ENCODE measurements at places on chromosomes 12 and 14.

DNA sequence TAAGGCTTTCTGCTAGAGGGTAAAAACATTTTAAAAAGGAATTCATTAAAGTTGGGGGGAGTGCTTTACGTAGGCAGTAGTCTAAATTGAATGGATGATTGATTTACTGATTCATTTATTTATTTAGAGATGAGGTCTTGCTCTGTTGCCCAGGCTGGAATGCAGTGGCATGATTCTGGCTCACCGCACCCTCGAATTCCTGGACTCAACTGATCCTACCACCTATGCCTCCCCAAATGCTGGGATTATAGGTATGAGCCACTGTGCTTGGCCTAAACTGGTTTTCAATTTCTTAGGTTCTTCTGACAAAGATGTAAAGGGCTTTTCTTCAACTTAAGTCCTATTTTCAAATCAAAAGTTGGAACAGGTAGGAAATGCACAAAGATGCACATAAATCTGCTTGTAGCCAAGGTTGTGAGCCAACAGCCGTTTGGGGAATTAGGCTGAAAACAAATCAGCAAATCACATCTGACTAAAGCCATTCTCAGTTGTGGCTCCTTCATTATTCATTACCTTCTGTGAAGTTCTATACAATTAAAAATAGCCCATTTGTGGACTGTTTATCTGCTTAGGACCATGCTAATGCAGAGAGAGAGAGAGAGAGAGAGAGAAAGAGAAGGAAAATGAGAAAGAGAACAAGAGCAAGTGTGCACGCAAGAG lies 218.0 kb downstream of the PPM1H start:
- no peak for DNase-seq

DNA sequence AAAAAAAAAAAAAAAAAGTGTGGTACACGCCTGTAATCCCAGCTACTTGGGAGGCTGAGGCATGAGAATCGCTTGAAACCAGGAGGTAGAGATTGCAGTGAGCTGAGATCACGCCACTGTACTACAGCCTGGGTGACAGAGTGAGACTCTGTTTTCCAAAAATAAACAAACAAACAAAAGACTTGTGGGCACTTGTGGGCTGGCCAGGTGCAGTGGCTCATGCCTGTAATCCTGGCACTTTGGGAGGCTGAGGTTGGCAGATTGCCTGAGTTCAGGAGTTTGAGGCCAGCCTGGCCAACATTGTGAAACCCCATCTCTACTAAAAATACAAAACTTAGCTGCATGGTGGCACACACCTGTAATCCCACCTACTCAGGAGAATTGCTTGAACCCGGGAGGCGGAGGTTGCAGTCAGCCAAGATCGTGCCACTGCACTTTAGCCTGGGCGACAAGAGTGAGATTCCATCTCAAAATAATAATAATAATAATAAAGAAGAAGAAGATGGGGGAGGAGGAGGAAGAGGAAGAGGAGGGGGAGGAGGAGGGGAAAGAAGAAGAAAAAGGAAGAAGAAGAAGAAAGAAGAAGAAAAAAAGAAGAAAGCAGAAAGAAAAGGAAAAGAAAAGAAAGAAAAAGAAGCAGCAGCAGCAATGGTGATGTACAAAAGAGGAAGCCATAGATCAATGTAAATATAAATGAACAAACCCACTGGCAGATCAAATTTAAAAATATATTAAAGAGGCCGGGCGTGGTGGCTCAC lies 27.9 kb upstream of the CCNT1 start:
- no peak for DNase-seq

DNA sequence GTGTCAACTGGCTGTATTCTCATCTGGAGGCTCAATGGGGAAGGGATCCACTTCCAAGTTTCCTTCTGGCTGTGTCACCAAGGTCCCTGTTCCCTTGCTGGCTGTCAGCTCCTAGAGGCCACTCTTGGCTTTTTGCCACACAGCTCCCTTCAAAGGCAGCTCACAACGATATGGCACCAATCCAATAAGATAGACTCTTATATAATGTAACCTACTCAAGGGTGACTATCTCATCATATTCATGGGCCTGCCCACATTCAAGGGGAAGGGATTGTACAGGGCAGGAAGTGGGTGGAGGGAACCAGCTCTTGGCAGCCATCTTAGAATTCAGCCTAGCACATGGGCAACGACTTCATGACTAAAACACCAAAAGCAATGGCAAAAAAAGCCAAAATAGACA lies 98.7 kb upstream of the PLXNC1 start:
- no peak for DNase-seq

DNA sequence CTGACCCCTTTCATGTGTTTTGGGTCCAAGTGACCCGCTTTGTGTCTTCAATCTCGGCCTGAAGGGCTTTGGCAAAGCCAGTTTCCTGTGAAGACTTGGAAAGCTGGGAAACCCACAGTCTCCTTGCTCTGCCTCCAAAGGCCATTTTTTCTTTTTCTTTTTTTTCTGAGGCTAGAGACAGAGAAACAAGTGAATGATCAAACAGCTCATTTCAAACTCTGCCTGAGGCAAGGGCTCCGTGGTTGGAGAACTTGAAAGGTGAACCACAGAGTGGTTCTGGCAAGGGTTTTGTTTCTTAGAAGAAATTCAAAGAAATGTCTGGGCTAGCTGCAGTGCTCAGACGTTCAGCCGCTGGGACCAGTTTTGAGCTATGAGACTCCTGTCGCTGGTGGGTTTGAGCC lies 62.7 kb downstream of the ERH start:
- no peak for DNase-seq

DNA sequence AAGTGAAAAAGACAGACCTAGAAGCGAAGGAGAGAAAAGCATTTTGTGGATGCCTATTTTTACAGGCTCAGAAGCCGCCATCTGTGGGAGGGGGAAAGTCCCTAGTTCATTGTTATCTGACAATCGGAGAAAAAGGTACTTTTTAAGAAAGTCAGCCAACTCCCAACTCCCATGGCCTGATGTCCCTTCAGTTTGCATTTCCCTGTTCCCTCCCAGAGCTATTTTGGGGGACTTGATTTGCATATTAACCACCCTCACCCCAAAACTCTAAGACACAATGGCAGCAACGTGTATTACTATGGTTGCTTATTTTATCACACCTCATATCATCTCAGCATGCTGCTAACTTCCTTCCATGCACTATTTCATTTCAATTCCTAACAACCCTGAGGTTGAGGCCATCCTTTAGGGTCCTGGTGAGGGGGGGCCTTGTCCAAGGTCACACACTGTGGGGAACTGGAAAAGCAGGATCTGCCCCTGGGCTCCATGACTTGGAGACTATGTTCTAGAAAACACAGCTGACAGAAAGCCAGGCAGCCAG lies 18.7 kb downstream of the HVCN1 start:
- no peak for DNase-seq

DNA sequence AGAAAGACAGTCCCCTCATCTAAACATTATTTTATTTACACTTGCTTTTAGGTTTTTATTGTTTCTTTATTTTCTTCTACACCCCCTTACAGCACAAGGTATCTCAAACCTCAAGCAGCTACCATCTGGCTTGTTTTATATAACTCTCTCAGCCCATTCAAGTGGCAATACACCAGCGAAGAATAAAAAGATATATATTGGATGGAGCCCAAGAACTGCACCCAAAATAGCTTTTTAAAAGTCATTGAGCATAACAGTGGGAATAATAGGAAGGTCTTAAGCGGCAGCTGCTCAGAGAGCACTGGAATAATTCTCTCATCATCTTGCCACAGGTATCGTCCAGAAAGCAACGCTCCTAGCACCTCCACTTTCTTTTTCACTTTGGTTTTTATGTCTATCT lies 322.5 kb downstream of the SYT1 start:
- DNase-seq, result peak; percentile 18

DNA sequence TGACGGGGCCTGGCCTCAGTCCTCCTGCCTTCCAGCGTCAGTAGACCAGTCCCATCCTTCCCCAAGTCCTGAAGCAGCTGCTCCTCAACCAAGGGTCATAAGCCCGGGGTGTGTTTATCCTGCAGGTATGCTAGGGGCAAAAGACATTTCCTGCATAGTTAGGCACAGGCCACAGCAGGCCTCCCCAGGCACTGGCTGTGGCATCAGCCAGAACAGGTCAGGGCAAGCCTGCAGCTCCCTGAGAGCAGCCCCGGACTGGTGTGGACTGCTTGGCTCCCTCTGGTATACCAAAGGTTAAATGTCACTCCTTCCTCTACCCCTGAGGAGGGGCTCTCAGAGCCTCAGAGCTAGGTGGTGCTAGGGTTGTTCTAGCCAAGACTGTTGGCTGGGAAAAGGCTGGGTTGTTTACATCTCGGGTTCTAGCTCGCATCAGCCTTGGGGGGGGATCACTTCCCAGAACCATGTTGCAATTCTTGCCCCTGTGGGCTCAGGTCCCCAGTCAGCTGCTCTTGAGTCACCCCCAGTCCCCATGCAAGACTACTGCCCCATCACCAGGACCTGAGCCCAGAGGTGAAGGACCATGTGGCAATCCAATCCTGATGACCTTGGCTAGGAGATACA lies 2.9 kb downstream of the MMP14 start:
- no peak for DNase-seq

GRCh38 chr12:124847113-124848074 lies 16.3 kb downstream of the SCARB1 start:
- no peak for DNase-seq

DNA sequence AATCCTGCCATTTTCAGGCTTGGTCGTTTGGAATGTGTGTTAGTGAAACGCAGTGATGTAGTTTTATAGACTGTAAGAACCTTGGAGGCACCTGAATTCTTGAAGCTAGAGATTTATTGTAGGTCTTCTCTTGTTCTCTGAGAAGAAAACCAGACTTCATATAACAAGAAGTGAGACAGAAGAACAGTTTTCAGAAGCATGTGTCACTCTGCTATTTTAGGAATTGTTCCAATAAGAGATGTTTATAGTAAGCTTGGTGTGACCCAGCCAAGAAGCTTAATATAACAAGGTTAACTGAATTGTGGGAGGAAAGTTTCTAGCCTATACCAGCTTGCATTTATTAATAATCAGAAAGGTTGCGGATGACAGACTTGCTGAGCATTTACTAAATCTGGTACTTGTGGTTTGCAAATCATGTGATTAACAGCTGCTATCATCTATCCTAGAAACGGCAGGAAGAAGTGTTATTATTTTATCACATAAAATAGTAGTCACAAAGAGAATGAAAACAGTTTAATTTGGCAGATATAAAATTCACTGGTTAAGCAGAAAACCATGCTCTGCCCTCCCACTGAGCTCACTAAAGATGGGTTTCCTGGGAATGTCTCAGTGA lies 49.2 kb upstream of the BCAT1 start:
- DNase-seq, result no peak

GRCh38 chr12:47808574-47809365 lies 10.9 kb downstream of the HDAC7 start:
- DNase-seq, result no peak

GRCh38 chr14:53062856-53063255 lies 90.3 kb downstream of the DDHD1 start:
- no peak for DNase-seq

DNA sequence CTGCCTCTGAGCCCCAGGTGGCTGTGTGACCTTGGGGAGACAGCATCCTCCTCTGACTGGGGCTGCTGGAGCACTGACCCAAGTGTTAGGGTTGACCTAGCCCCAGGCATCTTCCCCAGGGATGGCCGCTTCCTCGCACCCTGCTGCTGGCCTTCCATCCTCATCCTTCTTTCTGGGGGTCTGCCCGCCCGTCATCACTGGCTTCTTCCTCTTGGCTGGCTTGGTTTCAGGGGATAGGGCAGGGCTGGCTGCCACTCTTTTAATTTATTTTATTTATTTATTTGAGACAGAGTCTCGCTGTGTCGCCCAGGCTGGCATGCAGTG lies 3.5 kb downstream of the TEDC1 start:
- no peak for DNase-seq

- no peak for DNase-seq
Observed at GRCh38 chr14:99728231-99728920, 44.3 kb downstream of the CYP46A1 start.

- DNase-seq, result no peak
Observed at GRCh38 chr12:87141091-87141490, 884.9 kb upstream of the MGAT4C start.

GRCh38 chr12:32377344-32378055 lies 21.9 kb upstream of the FGD4 start:
- DNase-seq, result no peak

GRCh38 chr14:104486222-104486923 lies 93.2 kb upstream of the C14orf180 start:
- no peak for DNase-seq

GRCh38 chr14:61132894-61133293 lies 148.2 kb downstream of the TMEM30B start:
- no peak for DNase-seq

- no peak for DNase-seq
Observed at GRCh38 chr12:92656911-92657310, 45.9 kb upstream of the PLEKHG7 start.

DNA sequence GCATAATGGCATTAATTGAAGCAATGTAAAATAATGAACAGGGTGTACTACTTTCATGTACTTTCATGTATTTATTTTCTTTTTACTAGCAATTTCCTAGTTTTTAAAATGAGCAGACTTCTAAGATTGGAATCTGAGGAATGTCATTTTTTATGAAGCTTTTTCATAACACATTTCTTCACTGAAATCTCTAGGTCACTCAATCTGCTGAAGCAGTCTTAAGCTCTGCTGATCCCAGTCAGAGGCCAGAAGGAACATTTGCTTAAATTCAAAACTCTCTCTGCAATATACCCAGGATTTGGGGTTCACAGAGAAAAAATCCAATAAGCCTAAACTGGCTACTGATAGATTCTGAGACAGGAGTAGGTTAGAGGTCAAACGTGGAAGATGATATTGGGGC lies 73.6 kb upstream of the CNTN1 start:
- DNase-seq, result no peak

GRCh38 chr12:90099288-90099687 lies 390.6 kb upstream of the ATP2B1 start:
- no peak for DNase-seq

DNA sequence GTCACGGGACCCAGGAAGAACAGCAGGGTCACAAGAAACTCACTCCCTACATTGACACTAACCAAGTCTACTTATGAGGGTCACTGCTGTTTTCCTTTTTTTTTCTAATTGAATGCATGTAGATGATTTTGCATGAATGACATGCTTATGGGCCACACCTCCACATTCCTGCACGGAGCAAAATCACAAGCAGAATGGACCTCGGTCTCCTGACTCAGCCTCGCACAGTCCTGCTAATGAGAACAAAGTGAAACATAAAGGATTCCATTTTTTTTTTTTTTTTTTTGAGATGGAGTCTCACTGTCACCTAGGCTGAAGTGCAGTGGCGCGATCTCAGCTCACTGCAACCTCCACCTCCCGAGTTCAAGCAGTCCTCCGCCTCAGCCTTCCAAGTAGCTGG lies 12.3 kb downstream of the SCARB1 start:
- no peak for DNase-seq

DNA sequence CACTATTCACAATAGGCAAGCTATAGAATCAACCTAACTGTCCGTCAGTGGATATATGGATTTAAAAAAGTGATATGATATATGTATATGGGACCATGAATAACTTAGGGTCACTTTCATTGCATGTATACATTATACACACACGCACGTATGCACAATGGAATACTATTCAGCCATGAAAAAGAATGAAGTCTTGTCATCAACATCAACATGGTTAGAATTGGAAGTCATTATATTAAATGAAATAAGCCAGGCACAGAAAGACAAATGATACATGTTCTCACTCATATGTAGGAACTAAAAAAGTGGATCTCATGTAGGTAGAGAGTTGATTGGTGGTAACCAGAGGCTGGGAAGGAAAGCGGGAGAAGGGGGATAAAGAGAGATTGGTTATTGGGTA lies 234.3 kb downstream of the VRK1 start:
- DNase-seq, result no peak

- DNase-seq, result peak; percentile 36
Observed at GRCh38 chr14:63039866-63040265, 5.4 kb downstream of the KCNH5 start.

All from NCI-H2081 (cell line).